Hepatic stellate cell (primary cell): ENCODE measurements at places on chromosomes 4 and X.

GRCh38 chrX:103276581-103277002, at the start of gene TCEAL5:
TSS of gene TCEAL5 (minus strand) at chrX:103276750. CDS start at chrX:103274563, 2,187 bp downstream.
- no peak for DNase-seq

- no peak for DNase-seq
Observed at GRCh38 chr4:185311113-185311888, 84.4 kb downstream of the LRP2BP start.

GRCh38 chr4:124279741-124280140, 432.8 kb downstream of the ANKRD50 start:
- no peak for DNase-seq

- DNase-seq = no peak
Observed at GRCh38 chr4:164997941-164998340, 20.5 kb upstream of the TRIM61 start.

- DNase-seq = peak; percentile 76
Observed at GRCh38 chr4:25172961-25173915, 13.0 kb upstream of the SEPSECS start.

GRCh38 chr4:71872221-71872620, 88.3 kb upstream of the GC start:
- DNase-seq = no peak

- DNase-seq = no peak
Observed at GRCh38 chr4:62449538-62449937, 1249.4 kb downstream of the ADGRL3 start.

DNA sequence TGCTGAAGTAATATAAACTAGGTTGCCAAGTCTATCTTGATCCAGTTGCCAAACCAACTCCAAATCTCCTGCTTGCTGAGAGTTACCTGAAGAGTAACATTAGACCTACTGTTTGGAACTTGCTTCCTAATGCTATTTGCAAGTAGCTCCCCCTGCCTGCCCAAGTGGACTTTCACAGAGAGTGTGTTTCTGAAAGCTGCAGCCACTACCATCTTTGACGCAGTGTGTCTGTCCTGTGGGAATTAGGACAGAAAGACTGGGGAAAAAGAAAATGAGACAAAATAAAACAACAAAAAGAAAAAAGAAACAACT, 195.0 kb upstream of the HS3ST1 start:
- DNase-seq = no peak

GRCh38 chr4:158254292-158254691, 44.0 kb downstream of the TMEM144 start:
- no peak for DNase-seq

GRCh38 chr4:15774020-15774420, 4.1 kb upstream of the CD38 start:
- DNase-seq = no peak

DNA sequence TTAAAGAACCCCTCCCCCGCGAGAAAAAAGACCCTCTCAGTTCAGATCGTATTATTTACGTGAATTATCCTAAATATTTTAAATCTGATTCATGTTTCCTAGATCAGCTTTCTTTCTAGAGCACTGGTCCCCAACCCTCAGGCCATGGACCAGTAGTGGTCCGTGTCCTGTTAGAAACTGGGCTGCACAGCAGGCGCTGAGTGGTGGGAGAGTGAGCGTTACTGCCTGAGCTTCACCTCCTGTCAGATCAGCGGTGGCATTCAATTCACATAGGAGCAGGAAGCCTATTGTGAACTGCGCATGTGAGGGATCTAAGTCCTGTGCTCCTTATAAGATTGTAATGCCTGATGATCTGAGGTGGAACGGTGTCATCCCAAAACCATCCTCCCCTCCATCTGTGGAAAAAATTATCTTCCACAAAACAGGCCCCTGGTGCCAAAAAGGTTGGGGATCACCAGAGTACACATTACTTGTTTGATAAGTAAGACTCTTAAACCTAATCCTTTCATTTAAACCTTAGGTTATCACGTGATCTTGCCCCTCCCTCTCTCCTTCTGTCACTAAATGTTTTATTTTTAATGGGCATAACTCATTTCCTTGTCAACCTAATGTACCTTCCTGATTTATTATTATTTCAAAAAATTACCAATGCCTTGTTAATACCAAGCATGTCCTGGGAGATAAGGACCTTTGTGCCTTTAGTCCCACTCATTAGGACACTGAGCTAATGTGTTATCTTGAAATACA, 442.9 kb downstream of the TLL1 start:
- no peak for DNase-seq

- DNase-seq = no peak
Observed at GRCh38 chrX:20620306-20620705, 353.6 kb upstream of the RPS6KA3 start.

- DNase-seq = no peak
Observed at GRCh38 chr4:152229782-152230289, 306.1 kb downstream of the FBXW7 start.

DNA sequence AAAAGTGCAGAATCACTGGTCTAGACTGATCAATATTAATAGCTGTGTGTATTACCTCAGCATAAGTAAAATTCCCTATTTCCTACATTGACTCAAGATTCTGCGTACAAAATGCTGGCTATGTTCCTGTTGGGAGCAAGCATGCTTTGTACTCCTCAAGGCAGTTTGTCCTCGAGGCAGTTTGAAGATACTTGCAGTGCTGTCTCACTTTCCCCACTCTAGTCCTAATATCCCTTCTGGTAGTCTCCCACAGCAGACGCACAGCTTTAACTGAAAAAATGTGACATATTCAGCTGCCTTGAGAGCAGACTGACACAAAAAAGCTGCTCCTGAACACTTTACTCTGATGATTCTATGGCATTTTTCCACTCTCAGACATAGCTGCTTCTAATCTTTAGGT, 12.9 kb upstream of the MAGEA10 start:
- no peak for DNase-seq

GRCh38 chr4:184395971-184396391, 78.4 kb downstream of the IRF2 start:
- DNase-seq = no peak

DNA sequence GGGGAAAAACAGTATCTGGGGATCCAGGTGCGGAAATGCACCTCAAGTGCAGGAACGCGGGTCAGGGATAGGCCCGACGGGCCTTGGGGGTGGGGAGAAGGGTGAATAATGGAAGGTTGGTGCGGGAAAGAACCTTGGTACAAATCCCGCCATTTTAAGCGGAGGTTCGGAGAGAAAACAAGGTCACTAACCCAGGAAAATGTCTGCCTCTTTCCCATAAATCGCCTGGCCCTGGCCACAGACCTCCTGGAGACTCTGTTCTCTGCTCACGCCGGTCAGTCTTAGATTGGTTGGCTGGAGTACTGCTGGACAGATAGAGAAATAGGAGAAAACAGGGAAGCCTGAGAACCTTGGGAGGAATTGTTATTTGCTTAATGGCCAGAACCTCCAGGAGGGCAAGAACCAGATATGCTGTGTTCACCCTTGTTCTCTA, 897 bp upstream of the FBXL5 start:
- DNase-seq = no peak

- DNase-seq = no peak
Observed at GRCh38 chr4:83378419-83378818, 43.8 kb upstream of the HPSE start.

DNA sequence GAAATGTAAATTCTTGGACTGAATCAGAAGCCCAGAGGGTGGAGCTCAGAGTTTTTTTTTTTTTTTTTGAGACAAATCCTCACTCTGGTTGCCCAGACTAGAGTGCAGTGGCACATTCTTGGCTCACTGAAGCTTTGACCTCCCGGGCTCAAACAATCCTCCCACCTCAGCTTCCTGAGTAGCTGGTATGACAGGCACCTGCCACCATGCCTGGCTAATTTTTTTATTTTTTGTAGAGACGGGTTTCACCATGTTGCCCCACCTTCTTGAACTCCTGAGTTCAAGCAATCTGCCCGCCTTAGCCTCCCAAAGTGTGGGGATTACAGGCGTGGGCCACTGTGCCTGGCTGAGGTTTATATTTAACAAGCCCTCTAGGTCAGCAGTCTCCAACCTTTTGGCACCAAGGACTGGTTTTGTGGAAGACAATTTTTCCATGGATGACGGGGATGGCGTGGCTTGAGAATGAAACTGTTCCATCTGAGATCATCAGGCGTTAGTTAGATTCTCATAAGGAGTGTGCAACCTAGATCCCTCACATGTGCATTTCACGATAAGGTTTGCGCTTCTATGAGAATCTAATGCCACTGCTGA, 76.7 kb downstream of the FHIP1A start:
- DNase-seq = no peak

DNA sequence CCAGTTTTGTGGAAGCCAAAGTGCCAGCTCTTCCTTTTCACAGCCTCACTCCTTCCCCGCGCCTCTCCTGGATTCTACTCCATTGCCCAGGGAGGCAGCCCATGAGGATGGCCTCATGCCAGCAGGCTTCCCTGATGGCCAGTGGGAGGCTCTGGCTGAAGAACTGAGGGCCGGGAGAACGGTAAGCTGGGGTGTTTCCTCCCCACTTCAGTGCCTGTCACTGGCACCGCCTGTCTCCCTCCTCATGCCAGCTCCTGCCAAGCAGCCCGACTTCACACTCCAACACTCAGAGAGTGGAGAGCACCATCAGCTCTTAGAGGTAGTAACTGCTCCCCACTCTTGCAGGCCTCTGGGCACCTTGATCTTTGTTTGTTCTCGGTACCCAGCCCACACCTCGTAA, 46.9 kb upstream of the STIM2 start:
- no peak for DNase-seq

GRCh38 chrX:97290199-97290598, 406.5 kb downstream of the RPA4 start:
- DNase-seq = no peak

GRCh38 chr4:147823130-147823529, 91.2 kb downstream of the ARHGAP10 start:
- DNase-seq = no peak

GRCh38 chr4:4485806-4486205, 56.0 kb downstream of the STX18 start:
- DNase-seq = no peak

- no peak for DNase-seq
Observed at GRCh38 chrX:75522565-75523431, at the start of gene ZDHHC15. TSS of gene ZDHHC15 (minus strand) at chrX:75523037. CDS start at chrX:75523024, 13 bp downstream.

DNA sequence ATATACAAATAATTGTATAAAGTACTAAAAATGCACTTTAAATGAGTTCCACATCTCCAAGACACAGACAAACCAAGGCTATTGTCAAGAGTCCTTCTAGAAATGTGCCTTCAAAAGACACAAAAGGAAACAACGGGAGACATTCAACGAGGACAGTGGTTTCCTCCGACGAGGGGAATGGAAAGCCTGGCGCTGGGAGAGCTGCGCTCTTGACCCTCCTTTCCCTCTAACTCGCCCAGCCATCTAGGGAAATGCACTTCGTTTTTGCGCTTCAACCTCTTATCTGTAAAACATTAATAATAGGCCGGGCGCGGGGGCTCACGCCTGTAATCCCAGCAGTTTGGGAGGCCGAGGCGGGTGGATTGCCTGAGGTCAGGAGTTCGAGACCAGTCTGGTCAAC, 37.0 kb downstream of the ZFP42 start:
- DNase-seq = no peak

DNA sequence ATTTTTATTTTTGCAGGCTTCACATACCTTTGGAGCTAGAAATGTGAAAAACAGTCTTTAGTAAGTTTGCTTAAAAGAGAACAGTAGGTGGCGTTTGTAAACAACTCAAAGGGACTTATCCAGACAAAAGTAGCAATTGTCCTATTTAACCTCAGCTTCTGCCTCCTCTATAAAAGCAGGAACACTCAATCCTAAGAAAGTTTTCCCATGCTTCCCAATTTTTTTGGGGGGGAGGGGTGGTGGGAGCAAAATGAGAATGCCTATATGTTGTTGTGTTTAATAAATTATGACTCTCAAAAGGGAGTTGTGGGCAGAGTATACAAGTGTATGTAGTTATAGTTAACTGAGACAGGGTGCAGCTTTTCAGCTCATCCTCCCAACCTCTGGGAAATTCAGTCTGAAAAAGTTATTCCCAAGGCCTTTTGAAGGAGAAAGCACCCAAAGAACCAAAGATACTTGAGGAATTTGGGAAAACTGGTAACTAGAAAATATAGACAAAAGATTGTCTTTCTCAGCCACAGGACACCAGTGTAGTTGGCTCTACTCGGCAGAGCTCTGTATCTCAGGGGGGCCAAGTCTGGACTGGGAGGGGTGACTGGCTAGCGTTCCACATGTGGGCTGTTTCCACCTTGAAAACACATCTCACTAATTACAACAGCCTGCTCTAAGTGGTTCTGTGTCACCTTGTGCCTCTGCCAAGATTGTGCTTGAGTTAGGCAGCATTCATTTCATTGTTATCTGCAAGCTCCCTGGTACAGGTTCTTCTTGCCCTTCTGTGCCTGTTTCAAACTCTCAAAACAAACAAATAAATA, 2.8 kb downstream of the SFRP2 start:
- no peak for DNase-seq

DNA sequence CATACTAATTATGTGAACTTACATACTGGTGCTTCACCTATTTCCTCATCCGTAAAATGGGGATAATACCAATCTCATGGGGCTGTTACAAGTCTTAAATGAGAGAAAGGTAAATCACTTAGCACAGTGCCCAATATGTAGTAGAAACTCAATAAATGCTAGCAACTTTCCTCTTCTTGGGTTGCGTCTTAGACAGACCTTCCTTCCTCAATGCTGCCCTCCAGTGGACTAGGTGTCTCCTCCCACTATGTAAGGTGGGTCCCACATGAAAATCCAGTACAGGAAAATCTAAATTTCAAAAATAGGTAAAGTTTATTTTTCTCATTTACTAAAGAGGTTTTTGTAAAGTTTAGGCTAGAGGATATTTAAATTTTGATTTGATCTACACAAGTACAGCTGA, 20.6 kb downstream of the ZDHHC9 start:
- no peak for DNase-seq

GRCh38 chr4:138555584-138555983, 313.4 kb upstream of the SLC7A11 start:
- DNase-seq = no peak

DNA sequence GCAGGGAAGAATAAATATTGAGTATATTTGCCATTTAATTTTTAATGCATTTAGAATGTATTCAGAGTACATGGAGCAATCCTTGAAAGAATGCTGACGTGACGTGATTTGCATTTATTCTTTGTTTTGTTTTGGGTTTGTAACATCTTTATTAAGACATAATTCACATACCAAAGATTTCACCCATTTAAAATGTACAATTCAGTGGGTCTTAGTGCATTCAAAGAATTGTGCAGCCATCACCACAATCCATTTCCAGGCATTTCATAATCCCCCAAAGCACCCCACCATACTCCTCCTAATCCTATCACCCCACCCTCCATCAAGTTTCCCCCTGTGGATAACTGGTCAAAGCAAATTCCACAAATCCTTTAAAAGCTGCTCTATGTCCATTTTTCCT, 87.4 kb downstream of the FAM9B start:
- no peak for DNase-seq

- no peak for DNase-seq
Observed at GRCh38 chr4:59938166-59938565, 1262.0 kb upstream of the ADGRL3 start.

DNA sequence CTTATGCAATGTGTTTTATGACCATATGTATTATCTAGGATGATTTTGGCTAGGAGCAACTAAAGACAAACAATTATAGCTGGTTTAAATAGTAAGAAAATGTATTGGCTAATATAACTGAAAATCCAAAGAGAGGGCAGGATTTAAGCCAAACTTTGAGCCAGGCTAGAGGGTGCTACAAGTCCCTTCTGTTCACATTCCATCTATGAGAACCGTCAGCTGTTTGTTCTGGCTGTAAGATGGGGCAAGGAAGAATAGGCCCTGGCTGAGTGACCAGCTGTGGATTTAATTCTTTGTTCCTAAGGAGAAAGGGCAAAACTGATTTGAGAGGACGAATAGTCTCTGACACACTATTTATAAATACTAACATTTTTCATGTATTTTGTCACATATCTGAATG, 79.2 kb upstream of the UGT8 start:
- DNase-seq = no peak

GRCh38 chr4:138867404-138867803, 148.2 kb upstream of the NOCT start:
- no peak for DNase-seq
